Brain pericyte (primary cell): ENCODE measurements at places on chromosomes 7 and 10.

- no peak for DNase-seq
Observed at GRCh38 chr7:95919556-95919955, 147.2 kb downstream of the DYNC1I1 start.

- DNase-seq, result no peak
Observed at GRCh38 chr7:47940088-47941013, 7.9 kb downstream of the PKD1L1 start.

- DNase-seq, result no peak
Observed at GRCh38 chr7:4233146-4233545, 448.9 kb upstream of the FOXK1 start.

- DNase-seq, result no peak
Observed at GRCh38 chr7:139328375-139328774, 12.8 kb upstream of the FMC1 start.

GRCh38 chr7:147276783-147277370 lies 1160.3 kb downstream of the CNTNAP2 start:
- no peak for DNase-seq

GRCh38 chr7:140540136-140540777 lies 61.0 kb upstream of the MKRN1 start:
- DNase-seq, result no peak
